Liver (tissue), 10 donors: ENCODE measurements at places on chromosomes 6 and 20. TPM values are rescaled to one million over a fixed set of nuclear protein-coding genes. Genes with fewer than 3 reads are reported as not detected.

RBBP8NL gene
- polyA plus RNA-seq, result not detected

SLC26A8 gene
- 0.03 TPM for polyA plus RNA-seq

DNA sequence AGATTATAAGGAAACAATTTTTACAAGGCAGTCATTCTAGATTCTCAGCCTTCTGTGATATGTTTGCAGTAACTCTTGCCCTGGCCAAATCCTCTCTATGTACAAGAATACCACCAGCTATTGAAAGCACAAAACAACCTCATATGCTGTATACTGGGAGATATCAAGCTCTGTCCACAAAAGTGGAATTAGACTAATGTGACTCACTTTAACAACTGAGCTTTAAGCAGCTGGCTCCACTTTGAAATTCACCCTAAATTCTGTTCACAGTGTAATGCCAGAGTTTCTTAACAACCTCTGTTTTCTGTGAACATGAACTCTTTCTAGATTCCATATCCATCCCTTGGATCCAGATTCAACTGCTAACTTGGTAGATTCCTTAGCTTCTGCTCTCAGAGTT lies 47.6 kb downstream of the CHD6 start:
- no peak overlapping the region for H3K27ac ChIP-seq
- DNase-seq, result no peak
- H3K27me3 ChIP-seq, result no peaks in the 10 kb centered on the region
- H3K36me3 ChIP-seq, result no peaks in the 10 kb centered on the region
- no peak overlapping the region for H3K4me3 ChIP-seq
- H3K4me1 ChIP-seq, result peaks cover 19% of the 10 kb centered on the region

GRCh38 chr6:23559587-23560343 lies 566.2 kb upstream of the NRSN1 start:
- H3K36me3 ChIP-seq, result no peaks in the 10 kb centered on the region
- peaks cover under 1% of the 10 kb centered on the region for H3K4me1 ChIP-seq
- H3K27me3 ChIP-seq, result no peaks in the 10 kb centered on the region
- H3K4me3 ChIP-seq, result no peak overlapping the region
- peak; percentile 40 for DNase-seq
- H3K27ac ChIP-seq, result peak overlapping the region; percentile 62

- no peak for DNase-seq
- H3K4me3 ChIP-seq, result no peak overlapping the region
- no peak overlapping the region for H3K27ac ChIP-seq
- no peaks in the 10 kb centered on the region for H3K4me1 ChIP-seq
These were observed 37.4 kb downstream of the PLAGL1 start for GRCh38 chr6:143970456-143971218.

DNA sequence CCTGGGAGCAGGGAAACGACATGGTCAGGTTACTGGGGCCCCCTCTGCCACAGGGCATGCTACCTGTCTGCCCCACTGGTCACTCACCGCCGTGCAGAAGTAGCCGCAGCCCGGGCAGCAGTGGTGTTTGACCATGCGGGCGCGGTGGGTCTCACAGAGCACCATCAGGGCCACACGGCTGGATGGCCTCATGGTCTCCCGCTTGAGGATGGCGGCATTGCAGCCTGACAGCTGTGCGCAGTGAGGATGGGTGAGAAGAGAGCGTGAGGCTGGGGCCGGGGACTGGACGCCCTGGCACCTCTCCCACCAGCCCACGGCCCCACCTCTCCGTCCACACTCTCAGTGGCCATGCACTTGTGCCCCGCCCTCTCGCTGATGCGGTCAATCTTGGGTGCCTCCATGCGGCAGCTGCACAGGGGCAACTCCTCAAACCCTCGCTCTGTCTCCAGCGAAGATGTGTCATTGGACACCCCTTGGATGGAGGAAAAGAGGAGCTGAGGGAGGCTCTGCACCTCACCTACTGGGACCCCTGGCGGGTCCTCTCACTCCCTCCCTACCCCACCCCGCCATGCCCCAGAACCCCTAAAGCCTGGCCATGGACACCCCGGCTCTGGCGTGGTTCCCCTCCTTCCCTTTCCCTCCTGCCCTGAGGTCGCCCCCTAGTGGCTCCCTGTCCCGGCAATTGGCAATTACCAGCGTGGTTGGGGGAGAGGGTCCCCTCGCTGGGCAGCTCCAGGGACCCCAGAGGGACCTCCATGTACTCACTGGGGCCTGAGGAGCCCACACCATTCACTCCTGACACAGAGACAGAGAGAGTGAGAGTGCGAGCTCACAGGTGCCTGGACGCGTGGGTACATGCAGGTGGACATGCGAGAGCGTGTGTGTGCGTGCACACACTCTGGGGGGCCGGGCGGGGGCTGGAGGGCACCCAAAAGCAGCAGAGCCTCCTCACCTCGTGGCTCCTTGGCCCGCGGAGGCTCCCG lies 8.9 kb downstream of the EHMT2 start:
- H3K27ac ChIP-seq, result no peak overlapping the region
- no peaks in the 10 kb centered on the region for H3K4me1 ChIP-seq
- H3K36me3 ChIP-seq, result peaks cover 66% of the 10 kb centered on the region
- no peaks in the 10 kb centered on the region for H3K27me3 ChIP-seq
- peak; percentile 67 for DNase-seq

GRCh38 chr6:139288496-139289040 lies 3.2 kb downstream of the TXLNB start:
- H3K4me3 ChIP-seq, result no peak overlapping the region
- no peaks in the 10 kb centered on the region for H3K27me3 ChIP-seq
- no peak overlapping the region for H3K27ac ChIP-seq
- no peaks in the 10 kb centered on the region for H3K4me1 ChIP-seq
- H3K36me3 ChIP-seq, result no peaks in the 10 kb centered on the region
- DNase-seq, result no peak
